ENCODE measurements at places on chromosomes 11 and 22.

- DNase-seq: no peak
Observed at GRCh38 chr22:40797427-40797826, 21.7 kb downstream of the SLC25A17 start.

DNA sequence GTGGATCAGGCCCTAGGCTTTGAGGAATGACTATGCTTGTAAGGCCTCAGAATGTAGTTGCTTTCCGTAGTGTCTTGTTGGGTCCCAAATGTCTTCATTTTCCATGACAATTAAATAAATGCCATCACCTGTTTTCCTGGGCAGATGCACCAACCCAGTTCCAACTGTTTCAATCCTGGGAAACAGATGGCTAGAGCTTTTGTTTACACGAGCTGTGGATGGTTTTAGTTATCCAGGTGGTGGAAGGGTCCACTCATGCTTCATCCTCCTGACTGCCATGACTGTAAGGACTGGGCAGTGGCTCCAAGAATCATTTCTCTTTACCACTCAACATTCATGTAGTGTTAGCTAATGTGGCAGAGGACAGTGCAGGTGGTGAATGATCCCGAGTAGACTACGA, 8.6 kb downstream of the RCN1 start:
- no peak for DNase-seq

- DNase-seq: peak; percentile 40
Observed at GRCh38 chr22:30605449-30606110, 1.4 kb upstream of the TCN2 start.

GRCh38 chr11:6405052-6405667, 13.7 kb downstream of the APBB1 start:
- no peak for DNase-seq

GRCh38 chr11:27353593-27354358, 9.2 kb downstream of the CCDC34 start:
- DNase-seq: no peak

DNA sequence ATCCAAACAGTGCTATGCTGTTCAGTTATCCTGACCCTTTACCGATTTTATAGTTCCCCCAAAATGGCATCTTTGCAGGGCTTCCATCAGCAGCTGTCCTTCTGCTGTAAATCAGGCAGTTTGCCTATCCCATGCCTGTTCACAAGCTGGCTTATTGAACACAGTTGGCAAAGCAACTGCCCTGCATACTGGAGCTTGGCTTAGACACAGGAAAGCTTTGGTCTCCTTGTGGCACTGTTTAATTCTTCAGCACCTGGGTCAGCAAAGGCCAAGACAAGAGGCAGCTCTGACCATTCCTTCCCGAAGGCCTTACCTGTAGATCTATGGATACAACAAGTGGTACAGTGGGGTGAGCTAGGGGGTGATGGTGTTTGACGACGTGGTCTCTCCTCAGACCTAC, 32.2 kb downstream of the TSPAN18 start:
- no peak for DNase-seq

DNA sequence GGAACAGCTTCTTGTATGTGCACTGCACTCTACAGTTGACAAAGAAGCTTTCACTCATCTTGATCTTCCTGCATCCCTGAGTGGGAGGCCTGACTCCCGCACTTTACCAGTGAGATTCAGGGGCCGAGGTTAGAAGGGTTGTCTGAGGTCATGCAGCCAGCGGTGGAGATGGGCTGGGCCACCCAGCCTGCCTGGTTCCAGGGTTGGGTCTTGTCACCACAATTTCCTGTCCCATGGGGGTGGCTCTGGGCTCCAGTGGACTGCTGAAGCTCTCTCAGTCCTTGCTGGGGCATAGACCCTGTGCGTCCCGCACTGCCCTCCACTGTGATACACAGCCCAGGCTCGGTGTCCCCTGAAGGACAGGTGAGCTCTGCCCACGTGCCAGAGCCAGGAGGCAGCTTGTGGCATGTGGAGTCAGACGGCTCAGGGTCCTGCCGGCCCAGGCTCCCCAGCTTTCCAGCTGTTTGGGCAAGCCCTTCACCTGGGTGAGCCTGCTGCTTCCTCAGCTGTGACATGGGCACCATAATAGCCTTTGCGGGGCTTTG, 6.9 kb upstream of the MYO7A start:
- DNase-seq: no peak

GRCh38 chr11:67429722-67430121, 1.4 kb downstream of the RPS6KB2 start:
- DNase-seq: no peak

DNA sequence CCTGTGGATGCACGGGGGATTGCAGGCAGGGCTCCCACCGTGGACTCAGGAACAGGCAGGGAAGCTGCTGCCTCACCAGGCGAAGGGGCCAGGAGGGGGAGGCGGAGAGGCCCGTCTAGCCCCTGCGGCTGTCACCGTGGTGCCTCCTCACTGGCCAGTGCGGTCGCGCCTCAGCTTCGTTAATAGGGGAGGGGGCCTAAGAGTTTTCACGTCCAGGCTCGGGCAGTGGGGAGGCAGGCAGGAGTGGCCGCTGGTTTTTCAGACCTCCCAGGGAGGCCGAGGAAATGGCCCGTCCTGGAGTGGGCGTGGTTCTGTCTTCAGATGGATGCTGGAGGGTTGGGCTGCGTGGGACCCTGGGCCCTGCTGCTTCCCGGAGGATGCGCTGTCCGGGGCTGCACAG, 91.1 kb upstream of the B3GAT1 start:
- DNase-seq: no peak

GRCh38 chr11:44566952-44567875, 1.8 kb downstream of the CD82 start:
- peak; percentile 54 for DNase-seq

DNA sequence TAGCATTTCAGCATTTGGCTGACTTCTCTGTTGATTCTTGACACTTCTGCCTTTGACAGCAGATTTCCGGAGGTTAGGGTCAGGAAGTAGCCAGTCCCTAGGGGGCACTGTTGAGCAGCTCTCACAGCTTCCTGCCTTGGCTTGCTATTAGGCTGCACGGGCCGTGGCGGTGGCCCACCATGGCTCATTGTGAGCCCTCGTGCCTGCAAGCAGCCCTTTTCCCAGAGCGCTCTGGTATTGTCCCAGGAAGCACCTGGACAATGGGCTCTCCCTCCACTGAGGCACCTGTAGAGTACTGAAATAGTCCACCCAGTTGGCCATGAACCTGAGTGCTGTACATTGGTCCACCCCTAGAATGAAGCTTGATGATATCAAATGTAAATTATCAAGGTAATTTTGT, 100.2 kb upstream of the GAL start:
- peak; percentile 60 for DNase-seq

DNA sequence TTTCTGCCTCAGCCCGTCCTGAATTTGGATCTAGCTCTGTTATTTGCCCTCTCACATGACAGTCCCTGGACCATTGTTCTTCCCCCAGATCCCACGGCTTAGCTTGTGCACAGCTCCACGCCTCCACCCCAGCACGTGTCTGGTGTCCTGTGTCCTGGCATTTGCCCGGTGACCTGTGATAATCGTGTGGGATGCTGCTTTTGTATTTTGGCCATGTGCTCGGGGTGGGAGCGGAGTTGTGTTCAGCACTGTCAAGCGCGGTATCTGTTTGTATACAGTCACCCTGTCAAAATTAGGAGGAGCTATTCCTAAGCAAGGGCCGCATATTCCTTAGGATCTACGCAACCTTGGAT, 11.9 kb downstream of the ADAMTS8 start:
- no peak for DNase-seq

DNA sequence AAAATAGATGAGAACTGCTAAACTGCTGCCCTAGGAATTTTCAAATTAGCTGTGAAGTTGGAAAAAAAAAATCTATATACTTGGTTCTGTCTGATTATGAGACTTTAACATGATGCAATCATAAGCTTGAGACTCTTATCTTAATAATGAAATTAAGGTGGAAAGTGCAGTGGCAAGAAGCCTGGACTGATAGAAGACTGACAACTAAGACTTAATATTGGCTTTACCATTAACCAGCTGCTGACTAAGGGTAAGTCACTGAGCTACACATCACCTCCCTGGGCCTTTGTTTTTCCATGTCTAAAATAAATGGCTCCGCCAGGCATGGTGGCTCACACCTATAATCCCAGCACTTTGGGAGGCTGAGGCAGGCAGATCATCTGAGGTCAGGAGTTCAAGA, 56.9 kb downstream of the SLC35F2 start:
- no peak for DNase-seq

DNA sequence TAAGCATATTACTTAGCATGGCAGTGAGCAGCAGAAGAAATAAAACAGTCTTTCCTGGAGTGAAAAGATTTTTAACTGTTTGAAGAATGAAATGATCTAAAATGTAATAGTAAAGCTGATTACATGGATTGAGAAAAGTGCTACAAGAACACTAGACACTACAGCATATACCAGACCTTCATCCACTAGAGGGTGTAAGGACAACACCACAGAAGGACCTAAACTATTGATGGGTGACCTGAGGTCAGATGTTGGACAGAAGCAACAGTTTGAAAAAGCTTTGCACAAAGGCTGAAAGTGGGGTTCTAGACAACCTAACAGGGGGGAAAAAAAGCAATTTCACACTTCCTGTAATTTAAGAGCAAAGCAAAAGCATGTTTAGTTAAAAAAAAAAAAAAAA, 97.7 kb downstream of the RBFOX2 start:
- no peak for DNase-seq

DNA sequence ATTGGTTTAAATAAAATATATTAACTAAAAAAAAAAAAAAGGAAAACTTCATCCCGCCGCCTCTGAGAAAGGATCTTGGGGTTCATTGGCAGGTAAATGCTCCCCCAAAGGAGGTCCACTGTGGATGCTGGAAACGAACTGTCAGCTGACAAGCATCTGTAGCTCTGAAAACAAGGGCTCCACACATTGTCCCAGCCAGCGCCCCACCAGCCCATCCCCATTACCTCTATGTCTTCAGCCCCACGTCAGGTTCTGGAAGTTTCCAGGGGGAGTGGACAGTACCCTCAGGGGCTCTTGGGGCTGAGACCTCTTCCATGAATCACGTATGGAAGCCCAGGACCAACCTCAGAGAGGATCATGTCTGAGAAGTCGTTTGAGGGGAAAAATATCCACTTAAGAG, 66.4 kb upstream of the WNT7B start:
- no peak for DNase-seq

DNA sequence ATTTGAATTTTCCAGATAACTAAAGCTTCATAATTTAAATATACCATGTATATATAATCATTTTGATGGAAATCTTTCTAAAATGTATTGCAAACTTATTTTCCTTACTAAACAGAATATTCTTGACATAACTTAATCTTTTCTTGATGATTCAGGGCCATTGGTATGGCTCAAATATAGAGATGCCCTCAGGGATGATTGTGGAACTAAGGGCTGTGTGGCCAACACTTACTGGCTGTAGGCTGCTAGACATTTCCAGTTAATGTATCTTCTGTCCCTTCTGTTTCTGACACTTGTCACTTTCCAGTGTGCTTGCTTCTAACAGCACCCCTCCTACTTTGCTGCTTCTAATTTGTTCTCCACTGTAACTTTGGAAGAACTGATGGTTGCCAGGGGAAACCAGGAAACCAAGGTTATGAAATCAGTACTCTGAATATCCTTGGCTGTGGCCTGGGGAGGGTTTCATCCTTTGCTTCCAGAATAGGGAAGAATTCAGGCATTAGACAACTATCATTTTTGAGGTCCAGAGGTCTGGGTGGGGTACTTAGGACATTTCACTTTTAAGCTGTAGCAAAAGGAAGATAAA, 697.2 kb downstream of the ETS1 start:
- DNase-seq: no peak

- no peak for DNase-seq
Observed at GRCh38 chr11:128518493-128519207, 68.7 kb downstream of the ETS1 start.

GRCh38 chr11:45501392-45502225, 163.8 kb downstream of the CHST1 start:
- no peak for DNase-seq

DNA sequence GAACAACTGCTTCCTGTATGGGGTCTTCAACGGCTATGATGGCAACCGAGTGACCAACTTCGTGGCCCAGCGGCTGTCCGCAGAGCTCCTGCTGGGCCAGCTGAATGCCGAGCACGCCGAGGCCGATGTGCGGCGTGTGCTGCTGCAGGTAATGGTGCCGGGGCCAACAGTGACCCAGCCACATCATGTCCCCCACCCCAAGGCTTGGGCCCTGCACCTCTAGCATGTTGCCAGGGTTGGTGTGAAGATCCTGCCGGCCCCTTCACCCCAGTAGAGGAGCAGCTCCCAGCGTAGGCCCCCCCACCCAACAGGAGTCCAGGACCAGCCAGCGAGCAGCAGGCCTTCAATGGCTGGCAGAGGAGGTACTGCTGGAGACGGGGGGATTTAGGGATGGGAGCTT, 15.9 kb downstream of the TAB1 start:
- DNase-seq: no peak

DNA sequence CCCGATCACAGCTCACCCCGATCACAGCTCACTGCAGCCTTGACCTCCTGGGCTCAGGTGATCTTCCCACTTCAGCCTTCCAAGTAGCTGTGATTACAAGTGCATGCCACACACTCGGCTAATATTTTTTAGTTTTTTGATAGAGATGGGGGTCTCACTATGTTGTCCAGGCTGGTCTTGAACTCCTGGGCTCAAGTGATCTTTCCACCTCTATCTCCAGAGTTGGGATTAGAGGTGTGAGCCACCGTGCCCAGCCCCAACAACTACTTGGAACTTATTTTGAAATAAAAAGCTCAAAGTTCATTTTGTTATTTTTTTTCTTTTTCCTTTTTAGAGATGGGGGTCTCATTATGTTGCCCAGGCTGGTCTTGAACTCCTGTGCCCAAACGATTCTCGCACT, 27.8 kb upstream of the SLC25A1 start:
- no peak for DNase-seq

DNA sequence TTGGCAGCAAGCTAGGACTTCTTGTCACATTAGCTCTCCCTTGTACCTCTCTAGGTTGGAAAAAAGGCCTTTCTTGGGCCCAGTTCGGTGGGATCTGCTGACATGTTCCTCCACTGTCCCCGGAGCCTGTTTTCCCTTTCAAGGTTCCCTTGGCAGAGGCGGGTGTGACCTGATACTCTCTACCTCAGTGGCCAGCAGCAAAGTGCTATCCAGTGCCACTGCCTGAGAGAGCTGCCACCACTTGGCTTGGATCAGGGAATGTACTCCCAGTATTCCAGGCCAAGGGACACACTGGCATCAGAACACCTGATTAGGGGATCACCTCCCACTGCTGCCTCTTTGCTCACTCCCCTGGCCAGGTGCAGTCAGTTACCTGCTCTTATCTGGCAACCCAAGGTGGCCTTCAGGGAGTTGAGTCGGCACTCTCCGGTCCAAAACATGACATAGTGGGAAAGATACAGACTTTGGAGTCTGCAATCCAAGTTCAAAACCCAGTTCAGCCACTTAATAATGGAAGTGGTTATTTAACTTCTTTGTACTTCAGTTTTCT, 17.8 kb upstream of the NAV2 start:
- no peak for DNase-seq

Data from stimulated activated CD4-positive, alpha-beta T cell treated with anti-CD3 and anti-CD28 coated beads, Interleukin-4, amount 100 ng/mL, for 24 hours (primary cell).